Mesenteric fat pad (tissue), 1 donor: ENCODE measurements at places on chromosomes 11 and 22. TPM values are rescaled to one million over a fixed set of nuclear protein-coding genes. Genes with fewer than 3 reads are reported as not detected.

Gene GUCY1A2
- 6.9 TPM for total RNA-seq

DNA sequence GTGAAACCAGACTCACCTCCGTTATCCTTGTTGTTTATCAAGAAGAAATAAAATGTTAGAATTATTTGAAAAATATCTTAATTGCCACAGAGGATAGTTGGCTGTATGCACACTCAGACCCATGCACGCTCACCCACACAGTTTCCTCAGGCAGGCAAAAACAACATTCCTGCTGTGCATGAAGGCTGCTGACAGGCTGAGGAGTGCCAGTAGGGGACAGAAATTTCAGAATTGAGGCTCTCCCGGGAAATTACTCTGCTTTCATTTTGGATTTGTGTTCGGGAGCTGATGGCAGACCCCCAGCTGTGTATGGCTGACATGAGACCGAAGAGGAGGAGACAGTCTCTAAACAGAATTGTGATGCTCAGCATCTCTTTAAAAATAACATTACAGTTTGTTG is 87.5 kb downstream of the AMOTL1 start:
- no peak for DNase-seq

DNA sequence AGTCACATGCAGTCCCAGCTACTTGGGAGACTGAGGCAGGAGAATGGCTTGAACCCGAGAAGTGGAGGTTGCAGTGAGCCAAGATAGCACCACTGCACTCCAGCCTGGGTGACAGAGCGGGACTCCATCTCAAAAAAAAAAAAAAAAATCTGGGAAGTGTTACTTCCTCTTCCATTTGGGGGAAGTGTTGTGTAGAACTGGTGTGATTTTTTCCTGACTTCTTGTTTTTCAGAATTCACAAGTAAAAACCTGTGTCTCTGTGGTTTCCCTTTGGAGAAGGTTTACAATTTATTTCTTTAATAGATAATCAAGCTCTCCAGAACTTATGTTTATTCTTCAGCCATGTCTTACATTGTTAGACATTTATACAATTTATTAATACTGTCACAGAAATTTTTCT is 396.1 kb downstream of the BRD1 start:
- no peak for DNase-seq

DNA sequence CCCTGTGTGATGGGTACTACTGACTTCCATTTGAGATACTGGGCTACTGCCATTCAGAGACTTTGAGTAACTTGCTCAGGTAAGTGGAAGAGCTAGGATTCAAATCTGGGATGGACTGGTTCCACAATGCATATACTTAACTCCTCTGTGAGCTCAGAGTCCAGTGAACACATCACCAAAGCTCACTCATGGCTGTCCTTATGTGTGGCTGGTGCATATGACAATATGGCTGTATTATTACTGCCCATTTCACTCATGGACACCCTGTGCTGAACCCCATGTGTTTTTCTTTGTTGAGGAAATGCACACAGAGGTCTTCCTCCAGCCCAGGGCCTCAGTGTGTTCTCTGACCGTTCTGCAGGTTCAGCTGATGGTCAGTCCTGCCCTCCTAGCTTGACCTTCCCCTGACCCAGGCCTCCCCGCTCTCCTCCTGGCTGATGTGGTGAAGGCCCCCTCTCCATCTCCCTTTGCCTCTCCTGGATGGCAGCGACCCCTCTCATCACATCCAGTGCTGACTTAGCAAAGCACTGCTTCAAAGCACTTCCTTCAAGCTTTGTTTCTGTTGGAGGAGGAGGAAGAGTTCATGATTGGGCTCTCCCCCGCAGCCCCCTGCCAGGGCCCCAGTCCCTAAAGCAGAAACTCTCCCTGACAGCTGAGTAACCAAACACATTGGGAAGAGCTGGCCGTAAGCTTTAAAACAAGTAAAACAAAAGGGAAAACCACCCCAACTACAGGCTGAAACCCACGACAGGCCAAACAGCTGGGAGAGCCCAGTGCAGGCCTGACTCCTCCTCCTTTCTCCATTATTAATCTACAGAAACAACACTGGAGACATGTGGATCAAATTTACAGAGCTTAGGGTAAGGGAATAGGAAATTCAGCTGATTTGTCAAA is 101.2 kb downstream of the NAT10 start:
- DNase-seq = no peak
